ENCODE measurements at places on chromosomes 3 and 15. TPM values are rescaled to one million over a fixed set of nuclear protein-coding genes. Genes with fewer than 3 reads are reported as not detected.

The PAQR5 gene
- total RNA-seq: 11.5 TPM

The CYP11A1 gene
- total RNA-seq: 3.4 TPM

The WNT5A gene
- total RNA-seq: 5.4 TPM

The GPD1L gene
- total RNA-seq: 5.8 TPM

The PPP1R14D gene
- total RNA-seq: 0.25 TPM

The MUC20 gene
- total RNA-seq: 0.57 TPM

The DHX30 gene
- 98.1 TPM for total RNA-seq

The PFKFB4 gene
- total RNA-seq: 18.0 TPM

The MEX3B gene
- 8.8 TPM for total RNA-seq

The FOXB1 gene
- 10.8 TPM for total RNA-seq

The FETUB gene
- not detected for total RNA-seq

The MYL3 gene
- not detected for total RNA-seq

The SEMA3G gene
- 2.5 TPM for total RNA-seq

DNA sequence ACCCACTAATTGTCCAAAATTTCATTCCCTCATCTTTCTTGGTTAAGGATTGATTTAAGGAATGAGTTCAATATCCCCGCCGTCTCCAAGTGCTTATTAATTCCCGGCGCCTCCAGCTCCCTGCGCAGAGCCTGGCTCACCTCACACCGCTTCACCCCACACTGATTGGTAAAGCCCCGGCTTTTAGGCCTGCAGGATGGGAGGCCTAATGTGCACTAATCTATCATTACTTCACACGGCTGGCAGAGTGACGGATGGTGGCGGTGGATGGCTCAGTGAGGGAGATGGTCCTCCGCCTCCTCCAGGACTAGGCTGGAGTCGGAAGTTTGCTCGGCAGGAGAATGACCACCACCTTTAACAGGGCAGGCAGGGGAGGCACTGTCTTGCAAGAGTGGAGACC lies 81.7 kb downstream of the MEGF11 start:
- H3K4me1 ChIP-seq: peaks cover 38% of the 10 kb centered on the region
- H3K36me3 ChIP-seq: no peaks in the 10 kb centered on the region
- H3K4me3 ChIP-seq: no peak overlapping the region
- no peaks in the 10 kb centered on the region for H3K27me3 ChIP-seq
- no peak for DNase-seq

DNA sequence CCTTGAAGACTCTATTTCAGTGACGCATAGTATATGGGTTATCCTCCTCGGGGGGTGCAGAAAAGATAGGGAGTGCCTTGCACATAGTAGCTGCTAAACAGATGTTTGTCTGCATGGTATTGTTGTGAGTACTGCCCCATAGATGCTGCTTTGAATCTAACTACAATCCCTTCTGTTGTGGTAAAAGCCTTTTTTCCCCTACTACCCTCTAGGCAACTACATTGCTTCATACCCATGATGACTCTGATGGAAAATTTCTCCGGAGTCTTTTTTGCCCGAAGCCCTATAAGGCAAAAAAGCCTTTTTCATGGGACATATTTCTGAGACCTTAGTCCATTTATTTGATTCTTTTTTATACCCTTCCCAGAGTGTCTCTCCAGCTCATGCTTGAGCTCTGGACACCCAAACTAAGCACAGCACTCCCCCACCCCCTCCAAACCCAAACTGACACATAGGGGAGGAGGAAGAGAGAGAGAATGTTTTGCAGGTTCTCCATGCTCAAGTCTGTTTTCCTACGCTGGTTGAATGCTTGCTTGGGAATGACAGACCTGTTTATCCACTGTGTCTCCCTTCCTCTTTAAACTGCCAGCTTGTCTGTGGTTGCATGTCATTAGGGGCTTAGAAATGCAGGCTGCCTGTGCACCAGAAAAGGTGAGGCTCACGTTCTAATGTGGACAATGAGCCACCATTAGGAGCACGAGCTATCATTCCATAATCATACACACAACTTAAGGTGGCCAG lies 52.9 kb downstream of the LRTM1 start:
- no peak overlapping the region for H3K27ac ChIP-seq
- 0 out of 2 replicates have a peak, but pooled peaks cover 3% of the 10 kb centered on the region for H3K36me3 ChIP-seq
- DNase-seq: no peak
- no peaks in the 10 kb centered on the region for H3K27me3 ChIP-seq
- peaks cover 33% of the 10 kb centered on the region for H3K4me1 ChIP-seq

DNA sequence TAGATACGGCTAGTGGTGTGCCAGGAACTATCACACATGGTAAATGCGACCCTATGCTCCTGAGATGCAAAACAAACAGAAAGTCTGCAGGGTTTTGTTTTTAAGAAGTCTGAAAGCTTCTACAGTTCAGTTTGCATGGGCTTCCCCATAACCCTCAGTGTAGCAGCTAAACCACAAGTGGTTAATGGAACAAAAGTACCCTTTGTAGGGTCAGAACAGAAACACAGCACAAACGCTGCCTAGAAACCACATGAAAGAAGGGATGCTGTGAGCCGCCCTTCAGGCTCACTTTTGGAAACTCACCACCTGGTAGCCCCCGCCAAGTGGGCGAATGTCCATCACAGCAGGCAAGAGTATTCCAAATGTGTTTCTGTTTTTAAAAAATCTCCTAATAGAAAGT lies 46.2 kb downstream of the CTDSPL start:
- H3K27me3 ChIP-seq: no peaks in the 10 kb centered on the region
- peaks cover 33% of the 10 kb centered on the region for H3K4me1 ChIP-seq

GRCh38 chr3:48299746-48300712 lies 33.4 kb downstream of the SPINK8 start:
- H3K4me3 ChIP-seq: peak overlapping the region; percentile 85
- peaks cover 22% of the 10 kb centered on the region for H3K36me3 ChIP-seq
- peaks cover 11% of the 10 kb centered on the region for H3K27me3 ChIP-seq
- H3K27ac ChIP-seq: peak overlapping the region; percentile 36

DNA sequence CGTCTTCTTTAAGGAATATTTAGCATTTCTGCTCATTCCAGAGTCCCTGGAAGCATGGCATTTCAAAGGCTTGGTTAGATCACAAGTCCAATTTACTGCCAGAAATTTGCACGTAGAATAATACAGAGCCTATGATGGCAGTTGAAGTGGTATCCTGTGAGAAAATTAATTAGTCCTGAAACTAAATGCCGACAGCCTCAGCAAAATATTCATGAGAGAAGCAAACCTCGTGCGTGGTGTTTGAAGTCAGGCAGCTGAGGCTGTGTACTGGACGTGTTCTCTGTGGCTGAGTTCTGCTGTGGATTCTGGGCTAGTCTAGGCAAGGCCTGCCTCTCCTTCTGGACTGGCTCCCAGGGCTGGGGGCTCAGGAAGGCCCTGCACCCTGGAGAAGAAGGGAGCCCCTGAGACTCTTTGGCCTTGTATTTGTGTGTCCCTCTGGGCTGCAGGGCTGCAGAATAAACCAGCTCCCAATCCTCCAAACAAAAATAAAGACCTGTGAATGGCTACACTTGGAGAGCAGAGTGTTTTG lies 106.6 kb downstream of the APBA2 start:
- no peak for DNase-seq
- peaks cover 28% of the 10 kb centered on the region for H3K4me1 ChIP-seq
- H3K4me3 ChIP-seq: no peak overlapping the region

DNA sequence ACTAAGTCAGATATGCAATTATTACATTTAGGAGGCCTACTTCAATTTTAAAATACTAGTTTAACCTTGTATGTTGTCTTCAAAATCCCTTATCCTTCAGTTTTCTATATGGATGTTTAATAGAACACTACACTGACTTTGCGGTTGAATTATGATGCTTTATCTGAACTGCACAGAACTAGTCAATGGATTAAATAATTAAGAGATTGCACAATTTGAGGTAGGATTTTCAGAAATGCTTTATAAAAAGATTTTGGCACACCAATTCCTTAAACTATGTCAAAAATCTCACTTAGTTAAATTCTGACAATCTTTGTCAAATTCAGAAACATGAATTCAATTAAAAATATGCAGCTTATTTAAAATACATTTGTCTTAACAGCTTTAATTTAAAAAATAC lies 28.1 kb downstream of the ATOSA start:
- no peaks in the 10 kb centered on the region for H3K27me3 ChIP-seq
- H3K4me3 ChIP-seq: no peak overlapping the region
- H3K4me1 ChIP-seq: peaks cover 9% of the 10 kb centered on the region
- no peaks in the 10 kb centered on the region for H3K36me3 ChIP-seq
- no peak overlapping the region for H3K27ac ChIP-seq

- no peak for DNase-seq
- H3K4me3 ChIP-seq: no peak overlapping the region
- H3K36me3 ChIP-seq: peaks cover 9% of the 10 kb centered on the region
Measured at GRCh38 chr3:177133860-177134815, 63.1 kb downstream of the TBL1XR1 start.

DNA sequence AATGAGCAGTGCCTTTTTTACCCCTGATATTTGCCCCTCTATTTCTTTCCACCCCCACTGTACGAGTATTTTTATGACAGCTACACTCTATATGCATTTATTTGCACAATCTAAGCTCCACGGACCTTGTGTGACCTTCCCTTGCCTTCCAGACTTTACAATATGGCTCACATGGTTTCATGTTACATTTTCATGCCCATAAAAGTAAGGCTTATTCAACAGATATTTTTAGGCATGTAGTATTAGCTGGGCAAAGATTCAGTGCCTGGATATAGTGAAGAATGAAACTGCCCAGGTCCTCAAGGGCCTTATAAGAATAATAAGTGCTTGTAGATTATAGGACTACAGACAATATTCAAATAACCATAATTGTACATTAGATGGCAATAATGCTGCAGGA lies 481.9 kb upstream of the CNTN4 start:
- H3K27ac ChIP-seq: no peak overlapping the region
- peaks cover 73% of the 10 kb centered on the region for H3K36me3 ChIP-seq
- H3K4me3 ChIP-seq: no peak overlapping the region
- DNase-seq: no peak
- peaks cover 13% of the 10 kb centered on the region for H3K27me3 ChIP-seq

DNA sequence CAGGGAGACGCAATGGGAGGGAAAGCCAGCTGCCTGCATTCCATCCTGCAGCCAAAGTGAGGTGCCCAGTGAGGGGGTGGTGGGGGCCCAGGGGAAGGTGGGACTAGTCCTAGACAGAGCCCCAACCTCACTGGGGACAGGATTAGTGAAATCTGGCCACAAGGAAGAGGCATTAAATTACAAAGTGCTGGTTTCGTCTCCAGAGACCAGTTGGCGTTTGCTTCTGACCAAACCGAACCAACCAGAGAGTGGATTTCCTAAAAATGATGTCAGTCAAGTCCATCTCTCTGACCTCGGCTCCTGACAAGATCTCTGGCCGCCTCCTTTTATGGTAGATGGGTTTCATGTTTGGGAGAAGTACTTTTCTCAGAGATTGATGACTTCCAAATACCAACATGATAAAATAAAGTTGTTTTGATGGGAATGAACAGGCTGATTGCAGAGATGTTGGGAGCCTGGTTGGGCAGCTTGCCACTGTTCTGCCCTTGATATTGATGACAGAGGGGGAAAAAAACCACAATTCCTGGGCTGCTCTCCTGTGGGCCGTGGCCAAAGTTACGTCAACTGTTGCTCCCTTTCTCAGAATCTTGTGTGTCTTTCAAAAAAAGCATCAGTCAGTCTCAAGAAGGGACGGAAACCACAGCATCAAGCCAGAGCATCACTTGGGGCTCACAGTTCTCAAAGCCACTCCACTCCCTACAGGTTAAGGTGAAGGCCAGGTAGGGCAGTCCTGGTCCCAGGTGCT lies 24.6 kb downstream of the ITGA11 start:
- no peak overlapping the region for H3K4me3 ChIP-seq
- no peak overlapping the region for H3K27ac ChIP-seq
- no peak for DNase-seq

DNA sequence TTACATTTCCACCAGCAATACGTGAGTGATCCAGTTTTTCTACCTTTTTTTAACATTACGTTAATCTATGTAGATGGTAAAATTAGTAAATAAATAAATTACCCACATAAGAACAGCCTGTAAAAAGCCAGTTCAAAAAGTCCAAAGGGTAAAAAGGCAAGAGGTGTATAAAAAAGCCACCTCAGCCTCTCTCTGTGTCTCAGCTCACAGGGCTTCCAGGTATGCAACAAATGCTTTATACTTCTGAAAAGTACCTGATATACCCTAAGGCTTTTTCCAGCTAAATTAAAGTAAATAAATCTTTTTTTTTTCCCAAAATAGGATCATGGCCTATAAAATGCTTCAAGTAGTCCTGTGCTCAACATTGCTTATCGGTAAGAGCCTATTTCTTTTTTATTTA lies at the start of gene C3orf85:
Gene C3orf85, plus strand, starts transcription at position 197 of the 400 bp plus-strand sequence. Its CDS starts 129 bp downstream, at position 326.
- no peaks in the 10 kb centered on the region for H3K27me3 ChIP-seq
- no peak for DNase-seq
- H3K4me1 ChIP-seq: peaks cover 6% of the 10 kb centered on the region
- no peaks in the 10 kb centered on the region for H3K36me3 ChIP-seq
- H3K4me3 ChIP-seq: no peak within 1 kb of the TSS
- H3K27ac ChIP-seq: no peak within 1 kb of the TSS

GRCh38 chr3:156817646-156818272 lies 8.4 kb upstream of the LEKR1 start:
- H3K27me3 ChIP-seq: peaks cover 71% of the 10 kb centered on the region
- no peak overlapping the region for H3K27ac ChIP-seq
- peak overlapping the region; percentile 80 for H3K4me3 ChIP-seq
- no peak for DNase-seq

DNA sequence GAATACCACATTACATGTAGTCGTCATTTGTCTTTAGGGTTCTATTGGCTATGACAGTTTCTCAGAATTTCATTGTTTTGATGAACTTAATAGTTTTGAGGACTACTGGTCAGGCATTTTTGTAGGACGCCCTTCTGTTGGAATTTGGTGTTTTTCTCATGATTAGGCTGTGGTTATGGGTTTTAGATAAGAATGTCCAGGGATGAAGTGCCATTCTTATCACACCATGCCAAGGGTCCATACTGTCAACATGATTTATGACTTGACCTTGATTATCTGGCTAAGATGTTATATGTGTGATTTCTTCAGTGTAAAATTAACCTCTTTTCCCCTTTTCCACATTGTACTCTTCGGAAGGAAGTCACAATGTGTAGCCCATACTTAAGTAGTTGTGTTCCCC lies 135.3 kb downstream of the DIPK2A start:
- H3K4me3 ChIP-seq: no peak overlapping the region
- no peaks in the 10 kb centered on the region for H3K36me3 ChIP-seq
- H3K4me1 ChIP-seq: peaks cover 17% of the 10 kb centered on the region
- H3K27ac ChIP-seq: no peak overlapping the region
- DNase-seq: no peak

- H3K4me1 ChIP-seq: peaks cover 6% of the 10 kb centered on the region
- H3K4me3 ChIP-seq: no peak overlapping the region
- H3K27me3 ChIP-seq: no peaks in the 10 kb centered on the region
- no peak for DNase-seq
Measured at GRCh38 chr15:25711691-25712090, 151.4 kb downstream of the ATP10A start.

DNA sequence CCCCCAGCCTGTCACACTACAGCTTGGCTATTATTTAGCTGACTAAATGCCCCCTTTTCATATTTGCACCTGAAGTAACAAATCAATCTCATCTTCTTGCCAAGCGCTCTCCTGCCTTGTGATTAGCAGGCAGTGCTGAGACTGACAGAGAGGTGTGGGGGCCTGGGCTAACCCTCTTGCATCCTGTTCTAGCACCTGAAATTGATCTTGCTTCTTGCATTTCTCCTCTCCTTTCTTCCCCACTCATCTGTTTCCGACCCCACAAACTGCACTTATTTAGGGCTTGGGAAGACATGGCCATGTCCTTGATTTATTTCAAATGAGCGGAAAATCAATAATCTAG lies 309.0 kb upstream of the PROK2 start:
- H3K4me3 ChIP-seq: no peak overlapping the region
- DNase-seq: no peak
- peaks cover 9% of the 10 kb centered on the region for H3K27me3 ChIP-seq
- H3K27ac ChIP-seq: no peak overlapping the region
- H3K36me3 ChIP-seq: no peaks in the 10 kb centered on the region
- 0 out of 2 replicates have a peak, but pooled peaks cover 9% of the 10 kb centered on the region for H3K4me1 ChIP-seq
